ENCODE measurements at places on chromosomes 11 and 22.

DNA sequence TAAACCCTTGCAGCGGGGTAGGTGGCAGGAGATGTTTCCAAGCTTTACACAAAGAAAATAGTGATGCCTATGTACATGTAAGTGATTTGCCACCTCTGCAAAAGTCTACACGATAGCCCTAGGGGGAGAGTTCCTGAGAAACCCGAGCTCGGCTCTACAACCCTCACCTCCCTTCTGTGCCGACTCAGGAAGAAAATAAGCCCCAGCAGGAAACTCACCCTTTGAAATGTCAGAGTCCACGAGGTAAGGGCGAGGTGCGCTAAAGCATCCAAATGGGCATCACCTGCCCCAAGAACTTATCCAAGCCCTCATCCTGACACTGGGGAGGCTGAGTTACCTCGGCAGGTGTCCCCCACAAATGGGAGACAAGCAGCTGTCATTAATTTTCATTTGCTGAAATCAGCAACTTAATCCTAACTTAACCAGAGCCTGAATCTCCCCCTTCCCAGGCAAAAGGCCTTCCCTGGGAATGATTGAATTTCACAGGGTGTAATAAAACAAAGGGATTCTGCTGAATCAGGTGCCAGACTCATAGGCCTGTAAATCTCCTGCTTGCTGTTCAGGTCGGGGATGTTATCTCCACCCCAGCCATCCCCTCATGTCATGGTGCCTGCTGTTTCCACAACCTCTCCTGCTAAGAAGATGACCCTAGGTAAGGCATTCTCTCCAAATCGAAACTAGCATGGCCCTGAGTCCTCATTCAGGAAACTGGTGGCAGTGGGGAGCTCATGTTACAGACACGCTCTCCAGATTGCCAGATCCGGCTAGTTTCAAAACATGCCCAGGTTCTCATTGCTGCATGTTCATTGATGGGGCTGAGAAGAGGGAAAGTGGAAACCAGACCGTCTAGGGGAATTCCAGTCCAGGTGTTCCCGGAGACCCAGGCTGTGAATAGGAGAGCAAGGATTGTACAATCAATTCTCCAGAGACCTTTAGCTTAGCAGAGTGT is 105.3 kb upstream of the KIRREL3 start:
- no peak for DNase-seq

- DNase-seq = no peak
Measured at GRCh38 chr11:117871160-117871559, 5.3 kb downstream of the FXYD6 start.

- DNase-seq = no peak
Measured at GRCh38 chr11:65133724-65134123, 595 bp downstream of the SYVN1 start.

DNA sequence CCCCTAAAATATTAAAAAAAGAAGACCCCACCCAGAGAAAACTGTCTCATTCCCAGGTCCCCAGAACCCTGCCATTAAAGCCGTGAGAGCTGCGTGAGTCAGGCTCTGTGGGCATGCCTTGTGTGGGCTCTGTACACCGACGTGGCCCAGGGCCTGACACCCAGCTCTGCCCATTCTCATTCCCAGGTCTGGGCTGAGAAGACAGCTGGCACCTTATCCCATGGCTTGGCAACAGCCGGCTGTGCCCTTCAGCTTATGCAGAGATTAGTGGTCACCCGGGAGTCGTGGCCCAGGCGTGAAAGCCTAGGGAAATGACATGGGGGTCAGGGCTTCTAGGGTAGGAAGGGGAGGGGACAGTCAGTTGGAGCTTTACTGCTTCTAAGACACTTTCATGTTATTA is 31.9 kb downstream of the OTOG start:
- no peak for DNase-seq

DNA sequence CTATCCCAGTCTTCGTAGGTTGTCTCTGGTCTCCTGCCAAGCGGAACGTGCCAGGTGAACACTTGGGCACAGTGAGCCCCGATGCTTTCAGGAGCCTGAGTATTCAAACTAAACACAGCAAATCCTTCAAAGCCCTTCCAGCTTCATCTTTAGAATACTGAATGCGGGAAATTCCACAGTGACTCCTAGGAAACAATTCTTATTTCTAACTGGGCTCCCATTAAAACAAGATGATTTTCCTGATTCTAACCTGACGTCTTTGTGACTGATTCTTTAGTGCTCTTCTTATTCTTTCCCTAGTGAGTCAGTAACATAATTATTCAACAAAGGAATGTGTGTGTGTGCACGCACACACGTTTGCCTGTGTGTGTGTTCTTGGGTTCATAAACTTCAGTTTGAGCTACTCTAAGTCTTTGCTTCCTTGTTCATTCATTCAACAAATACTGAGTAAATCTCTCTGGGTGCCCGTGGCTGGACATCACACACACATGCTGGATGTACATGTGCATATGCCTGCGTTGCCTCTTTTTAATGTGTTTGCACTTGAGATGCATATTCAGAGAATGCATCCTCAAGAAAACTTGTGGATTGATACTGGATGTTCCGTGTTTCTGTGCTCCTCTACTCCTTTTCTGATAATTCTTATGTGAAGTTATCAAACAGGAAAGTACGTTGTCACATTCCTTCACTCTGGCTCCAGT is 134.5 kb downstream of the WNT7B start:
- DNase-seq = no peak

DNA sequence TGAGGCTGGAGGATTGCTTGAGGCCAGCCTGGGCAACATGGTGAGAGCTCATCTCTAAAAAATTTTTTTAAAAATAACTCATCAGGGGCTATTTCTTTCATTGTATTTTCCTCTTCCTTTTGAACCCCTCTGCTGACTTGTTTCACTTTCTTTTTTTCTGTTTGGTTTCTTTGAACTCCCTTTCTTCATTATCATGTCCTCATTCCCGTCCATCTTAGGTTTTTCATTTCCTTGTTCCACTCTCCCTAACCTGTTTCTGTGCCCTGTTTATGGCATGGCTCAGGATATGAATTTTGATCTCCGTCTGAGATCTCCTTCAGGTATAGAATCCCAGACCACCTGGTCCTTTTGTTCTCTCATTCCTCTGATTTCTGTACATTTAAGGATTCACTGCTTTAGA is 12.5 kb downstream of the MARK2 start:
- DNase-seq = no peak

GRCh38 chr11:131430473-131431208 is 60.2 kb downstream of the NTM start:
- peak; percentile 5 for DNase-seq

DNA sequence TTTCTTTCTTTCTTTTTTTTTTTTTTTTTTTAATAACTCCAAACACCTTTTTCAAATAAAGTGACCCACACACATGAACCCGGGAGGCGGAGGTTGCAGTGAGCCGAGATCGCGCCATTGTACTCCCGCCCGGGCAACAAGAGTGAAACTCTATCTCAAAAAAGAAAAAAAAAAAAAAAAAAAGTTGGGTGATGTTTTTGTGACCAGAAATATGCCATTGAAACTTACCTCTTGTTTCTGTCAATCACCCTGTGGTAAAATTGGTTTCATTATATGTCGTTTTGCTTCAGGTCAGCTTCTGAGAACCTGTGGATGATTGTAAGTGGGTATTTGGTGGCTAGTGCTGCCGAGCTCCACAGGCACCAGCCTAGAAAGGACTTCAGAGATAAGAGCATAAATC is 238.8 kb downstream of the TBC1D22A start:
- no peak for DNase-seq

GRCh38 chr11:43579919-43580276 is 100.6 kb upstream of the HSD17B12 start:
- no peak for DNase-seq

DNA sequence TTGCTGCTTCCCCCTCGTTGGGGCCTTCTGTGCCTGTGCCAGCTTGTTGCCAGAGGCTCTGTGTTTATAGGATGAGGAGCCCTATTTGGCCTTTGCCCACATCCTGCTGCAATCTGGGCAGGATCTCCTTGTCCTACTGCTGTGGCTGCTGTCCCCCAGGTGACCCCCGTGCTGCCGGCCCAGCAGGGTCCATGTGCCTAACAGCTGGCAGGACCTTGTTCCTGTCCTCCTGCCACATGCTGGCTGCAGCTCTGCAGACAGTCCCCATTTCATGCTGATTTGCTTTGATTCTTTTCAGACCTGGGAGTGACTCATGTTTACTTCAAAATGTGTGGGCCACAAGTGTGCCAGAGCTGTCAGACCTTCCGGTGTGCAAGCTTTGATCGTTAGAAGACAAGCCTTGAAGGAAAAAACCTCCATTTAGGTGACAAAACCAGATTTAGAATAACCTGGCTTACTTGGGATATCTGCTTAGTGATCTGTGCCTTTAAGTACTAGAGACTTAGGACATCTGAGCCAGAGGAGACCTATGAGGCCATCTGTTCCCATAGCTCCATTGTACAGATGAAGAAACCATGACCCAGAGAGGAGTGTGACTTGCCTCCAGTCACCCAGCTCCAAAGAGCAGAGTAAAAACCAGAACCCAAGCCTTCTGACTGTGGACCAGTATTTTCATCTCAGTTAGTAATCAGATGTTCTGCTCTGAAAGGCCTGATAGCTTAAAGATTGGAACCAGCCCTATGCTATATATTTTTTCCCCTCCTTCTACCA is 11.1 kb downstream of the NAV2 start:
- DNase-seq = peak; percentile 35

GRCh38 chr11:57484141-57484710 is 23.9 kb downstream of the RTN4RL2 start:
- peak; percentile 77 for DNase-seq

GRCh38 chr22:47043835-47044721 is 281.6 kb downstream of the TBC1D22A start:
- DNase-seq = peak; percentile 71

GRCh38 chr11:40306938-40307548 is 1152.4 kb downstream of the LRRC4C start:
- peak; percentile 3 for DNase-seq

DNA sequence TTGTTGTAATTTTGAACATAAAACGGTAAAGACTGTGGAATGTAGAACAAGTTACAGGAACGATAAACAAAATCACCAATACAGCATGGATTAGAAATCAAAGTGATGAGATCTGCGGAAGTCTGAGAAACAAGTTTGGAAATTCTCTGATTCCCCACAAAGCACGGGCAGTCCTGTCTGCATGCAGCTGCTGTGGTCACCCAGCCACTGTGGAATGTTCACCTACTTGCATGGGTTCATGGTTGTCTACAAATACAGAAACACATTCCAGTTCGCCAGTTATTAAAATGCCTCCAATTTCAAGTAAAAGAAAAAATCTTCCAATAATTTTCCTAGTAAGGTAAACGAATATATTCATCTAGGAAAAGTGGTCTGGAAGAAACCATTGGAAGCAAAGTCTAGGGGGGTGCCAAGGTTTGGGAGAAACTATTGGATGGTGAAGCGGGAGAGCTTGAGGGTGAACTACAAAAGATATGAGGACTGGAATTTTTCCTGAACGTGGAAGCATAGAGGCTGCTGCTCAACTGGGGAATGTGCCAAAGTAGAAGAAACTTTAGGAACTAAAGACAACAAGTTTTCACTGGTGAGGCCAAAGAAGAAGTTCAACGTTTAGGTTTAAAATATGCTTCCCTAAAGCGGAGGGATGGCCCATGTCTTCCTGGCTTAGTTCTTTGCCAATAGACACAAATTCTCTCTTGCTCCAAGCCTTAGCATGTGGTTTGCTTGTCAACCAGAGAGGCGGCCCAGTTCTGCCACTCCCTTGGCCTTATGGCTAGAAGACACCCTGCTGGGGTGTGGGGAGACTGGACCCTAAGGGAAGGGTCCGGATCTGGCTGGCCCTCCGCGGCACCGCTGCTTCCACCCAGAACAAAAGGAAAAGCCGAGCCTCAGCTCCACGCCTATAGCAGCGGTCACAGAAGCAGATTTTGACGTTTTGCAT is 70.2 kb downstream of the CTTN start:
- no peak for DNase-seq

DNA sequence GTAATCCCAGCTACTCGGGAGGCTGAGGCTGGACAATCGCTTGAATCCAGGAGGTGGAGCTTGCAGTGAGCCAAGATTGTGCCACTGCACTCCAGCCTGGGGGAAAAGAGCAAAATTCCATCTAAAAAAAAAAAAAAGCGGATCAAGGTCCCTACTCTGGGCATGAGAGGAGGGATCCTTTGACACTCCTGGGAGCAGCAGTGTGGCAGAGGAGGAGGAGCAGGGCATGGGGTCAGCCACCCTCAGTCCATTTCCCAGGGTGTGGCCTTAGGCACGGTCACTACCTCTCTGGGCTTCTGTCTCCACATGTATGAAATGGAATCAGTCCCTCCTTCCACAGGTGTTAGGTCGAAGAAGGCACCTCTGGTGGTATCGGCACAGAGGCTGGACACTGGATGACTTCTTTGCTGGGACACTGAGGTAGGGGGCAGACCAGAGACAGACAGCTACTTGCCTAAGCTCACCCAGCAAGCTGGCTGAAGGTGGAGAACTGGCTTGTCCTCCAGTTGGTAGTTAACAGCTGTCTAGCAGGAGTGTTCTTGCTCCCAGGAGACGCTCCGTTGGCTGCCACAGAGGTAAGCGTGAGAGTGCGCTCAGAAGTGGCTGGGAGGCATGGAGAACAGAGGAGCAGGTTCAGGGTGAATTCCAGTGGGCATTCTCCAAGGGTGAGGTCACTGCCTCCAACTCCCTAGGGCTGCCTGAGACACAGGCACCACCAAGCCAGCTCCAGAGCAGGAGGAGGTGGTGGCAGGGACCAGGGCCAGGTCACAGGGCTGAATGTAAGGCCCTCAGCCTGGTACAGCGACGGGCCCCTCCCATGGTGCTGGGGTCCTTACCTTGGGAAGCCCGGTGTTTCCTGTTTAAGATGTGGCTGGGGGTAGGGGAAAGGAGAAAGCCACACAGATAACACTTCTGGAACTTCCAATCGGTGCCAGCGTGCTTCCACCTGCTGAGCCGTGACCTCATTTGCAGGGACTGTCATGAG is 19.5 kb downstream of the TXN2 start:
- DNase-seq = no peak

GRCh38 chr11:84383576-84383975 is 1097.4 kb upstream of the CCDC90B start:
- DNase-seq = no peak

- no peak for DNase-seq
Measured at GRCh38 chr11:19482319-19483100, 230.1 kb upstream of the NAV2 start.

- no peak for DNase-seq
Measured at GRCh38 chr22:31812977-31813605, 59.3 kb downstream of the DEPDC5 start.

- DNase-seq = no peak
Measured at GRCh38 chr11:11420191-11420898, 67.3 kb upstream of the CSNK2A3 start.

- DNase-seq = no peak
Measured at GRCh38 chr11:44713022-44713421, 13.7 kb upstream of the TSPAN18 start.
